ENCODE measurements at places on chromosomes 5 and 9.

- DNase-seq: no peak
Measured at GRCh38 chr5:17302604-17303003, 85.2 kb downstream of the BASP1 start.

GRCh38 chr5:109394806-109395205 is 15.0 kb downstream of the PJA2 start:
- no peak for DNase-seq

- DNase-seq: no peak
Measured at GRCh38 chr9:124349675-124350493, 65.4 kb downstream of the PSMB7 start.

- peak; percentile 78 for DNase-seq
Measured at GRCh38 chr5:83306572-83307241, 164.8 kb upstream of the VCAN start.

GRCh38 chr5:81354093-81354492 is 39.8 kb downstream of the ACOT12 start:
- DNase-seq: no peak

GRCh38 chr5:168886157-168886556 is 307.0 kb upstream of the PANK3 start:
- DNase-seq: no peak

GRCh38 chr5:128538000-128538249 is at the start of gene FBN2:
Gene FBN2, minus strand, starts transcription at chr5:128538245. Its CDS starts 642 bp downstream, at chr5:128537603.
- DNase-seq: no peak

GRCh38 chr5:126998201-126998631 is 32.1 kb downstream of the MARCHF3 start:
- no peak for DNase-seq

DNA sequence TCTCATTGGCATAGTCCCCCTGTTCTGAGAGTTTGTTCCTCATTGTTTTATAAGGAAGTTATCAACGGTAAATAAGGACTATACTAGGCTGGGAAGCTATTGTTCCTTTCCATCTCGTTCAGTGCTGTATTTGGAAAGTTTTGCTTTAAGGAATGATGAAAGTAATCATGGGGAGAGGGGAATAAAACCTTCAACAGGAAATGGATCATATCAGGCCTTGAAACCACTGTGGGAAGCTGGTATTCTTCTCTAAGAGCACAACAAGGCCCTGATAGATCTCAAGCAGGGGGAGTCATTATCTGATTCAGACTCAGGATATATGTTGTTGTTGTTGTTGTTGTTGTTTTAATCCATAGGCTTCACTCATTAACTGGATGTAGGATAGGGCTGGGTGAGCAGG is 474.5 kb downstream of the ENC1 start:
- no peak for DNase-seq

DNA sequence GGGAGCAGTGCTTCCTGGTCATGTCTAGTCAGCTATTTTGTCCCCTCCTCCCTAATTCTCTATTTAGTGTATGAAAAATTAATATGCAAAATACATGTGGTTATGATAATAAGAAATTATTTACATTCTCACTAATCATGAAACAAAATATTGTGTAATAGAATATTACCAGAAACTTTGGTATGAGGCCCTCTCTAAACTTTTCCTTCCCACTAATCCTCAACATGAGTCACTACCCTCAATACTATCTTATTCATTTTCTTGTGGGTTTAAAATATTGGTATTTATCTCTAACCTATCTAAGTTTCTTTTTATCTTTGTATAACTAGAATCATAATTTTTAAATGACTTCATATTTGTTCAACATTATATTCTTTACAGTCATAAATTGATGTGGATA is 545.9 kb upstream of the PTPRD start:
- no peak for DNase-seq

All from urothelium cell line (cell line).